Small intestine (tissue), 16 donors: ENCODE measurements at places on chromosomes 1 and 21.
A peak's percentile ranks its signal among the peaks of the same experiment; 100 is the strongest.

- no peak for DNase-seq
Observed at GRCh38 chr1:9720785-9721605, 69.5 kb downstream of the PIK3CD start.

GRCh38 chr1:108686614-108687313, 5.3 kb upstream of the PRPF38B start:
- no peak for DNase-seq

GRCh38 chr1:53131590-53131938, 10.9 kb downstream of the SLC1A7 start:
- no peak for DNase-seq

- DNase-seq, result no peak
Observed at GRCh38 chr1:173295995-173296394, 88.9 kb upstream of the TNFSF4 start.

GRCh38 chr1:36472656-36473055, 8.5 kb upstream of the MRPS15 start:
- no peak for DNase-seq

DNA sequence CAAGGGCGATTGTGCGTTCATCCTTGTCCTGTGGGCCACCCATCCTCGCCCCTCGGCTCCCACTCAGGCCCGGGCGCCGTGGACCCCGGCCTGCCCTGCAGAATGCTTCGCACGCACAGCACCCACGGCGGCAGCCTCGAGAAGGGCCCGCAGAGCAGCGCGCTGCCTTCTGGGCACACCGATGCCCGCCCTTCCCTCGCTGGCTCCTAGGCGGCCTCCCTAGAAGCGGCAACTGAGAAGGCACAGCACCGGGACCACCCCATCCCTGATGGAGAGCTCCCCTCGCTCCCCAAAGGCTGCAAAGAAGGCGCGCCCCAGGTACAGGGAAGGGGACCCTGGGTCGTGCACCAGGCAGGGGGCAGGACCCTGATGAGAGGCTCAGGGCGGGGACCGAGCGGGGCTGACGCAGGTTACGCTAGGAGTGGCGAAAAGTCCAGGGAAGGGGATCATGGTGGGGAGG, 971 bp downstream of the CAPZB start:
- DNase-seq, result peak; percentile 61

DNA sequence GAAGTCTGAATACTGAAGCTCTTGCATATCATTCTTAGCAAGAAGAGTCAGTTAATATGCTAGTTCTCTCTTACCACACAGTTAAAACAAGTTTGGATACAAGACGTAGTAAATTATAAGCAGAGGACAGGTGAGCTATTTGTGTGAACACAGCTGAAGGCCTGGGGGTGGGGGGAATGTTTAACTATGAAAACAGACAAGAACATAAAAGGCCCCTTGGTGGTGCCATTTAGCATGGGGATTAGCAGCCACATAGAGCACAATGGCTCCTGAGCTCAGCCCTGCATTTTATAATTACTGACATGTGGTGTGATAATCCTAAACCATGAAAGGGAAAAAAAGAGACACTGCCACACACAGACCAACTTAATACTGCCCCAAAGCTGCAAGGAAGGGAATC, 94.8 kb downstream of the TGFBR3 start:
- no peak for DNase-seq

DNA sequence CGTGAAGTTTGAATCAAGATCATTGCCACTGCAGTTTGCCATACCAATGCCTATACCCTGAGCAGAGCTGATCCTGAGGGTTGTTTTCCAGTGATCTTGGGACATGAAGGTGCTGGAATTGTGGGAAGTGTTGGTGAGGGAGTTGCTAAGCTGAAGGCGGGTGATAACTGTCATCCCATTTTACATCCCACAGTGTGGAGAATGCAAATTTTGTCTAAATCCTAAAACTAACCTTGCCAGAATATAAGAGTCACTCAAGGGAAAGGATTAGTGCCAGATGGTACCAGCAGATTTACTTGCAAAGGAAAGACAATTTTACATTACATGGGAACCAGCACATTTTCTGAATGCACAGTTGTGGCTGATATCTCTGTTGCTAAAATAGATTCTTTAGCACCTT, 78.6 kb downstream of the FMN2 start:
- no peak for DNase-seq

- DNase-seq, result no peak
Observed at GRCh38 chr1:17081439-17081838, 27.6 kb upstream of the SDHB start.

DNA sequence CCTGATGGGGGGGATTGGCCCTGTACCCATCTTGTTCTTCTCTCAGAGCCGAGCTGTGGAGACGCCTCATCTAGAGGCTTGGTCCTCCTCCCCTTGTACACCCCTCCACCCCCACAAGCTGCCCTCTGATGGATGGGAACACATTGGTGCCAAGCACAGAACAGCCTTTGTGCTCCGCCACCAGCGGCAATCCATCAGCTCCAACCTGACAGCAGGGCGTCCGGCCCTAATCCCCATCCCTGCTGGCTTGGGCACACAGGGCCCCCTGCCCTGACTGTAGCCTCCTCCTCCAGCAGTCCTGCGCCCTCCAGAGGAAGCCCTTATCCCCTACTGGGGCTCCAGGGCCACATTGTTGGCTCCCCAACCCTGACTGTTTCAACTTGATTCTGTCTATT, 3.8 kb upstream of the MYOG start:
- no peak for DNase-seq

DNA sequence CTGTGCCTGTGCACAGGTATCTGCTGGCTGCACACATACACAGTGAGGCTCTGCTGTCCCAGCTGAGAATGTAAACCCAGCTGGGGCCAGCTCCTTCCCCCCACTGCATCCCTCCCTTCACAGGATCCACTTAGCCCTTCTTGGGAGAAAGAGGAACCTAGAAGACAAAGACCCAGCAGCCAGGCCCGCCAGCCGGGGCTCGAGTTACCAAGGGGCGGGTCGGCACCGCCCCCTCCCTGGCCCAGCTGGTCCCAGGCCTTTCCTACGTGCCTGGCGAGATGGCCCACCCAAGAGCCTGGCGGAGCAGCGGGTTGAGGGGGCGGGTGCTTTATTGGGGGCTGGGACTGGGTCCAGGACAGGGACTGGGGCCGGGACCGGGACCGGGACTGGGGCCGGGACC, 2.1 kb downstream of the SH3BGRL3 start:
- DNase-seq, result peak; percentile 49

GRCh38 chr1:111275079-111275478, 15.6 kb upstream of the CHIA start:
- no peak for DNase-seq

- DNase-seq, result no peak
Observed at GRCh38 chr1:110538921-110539320, 19.9 kb upstream of the KCNA10 start.

GRCh38 chr1:109214695-109215623, 1.2 kb downstream of the SARS1 start:
- peak; percentile 65 for DNase-seq

DNA sequence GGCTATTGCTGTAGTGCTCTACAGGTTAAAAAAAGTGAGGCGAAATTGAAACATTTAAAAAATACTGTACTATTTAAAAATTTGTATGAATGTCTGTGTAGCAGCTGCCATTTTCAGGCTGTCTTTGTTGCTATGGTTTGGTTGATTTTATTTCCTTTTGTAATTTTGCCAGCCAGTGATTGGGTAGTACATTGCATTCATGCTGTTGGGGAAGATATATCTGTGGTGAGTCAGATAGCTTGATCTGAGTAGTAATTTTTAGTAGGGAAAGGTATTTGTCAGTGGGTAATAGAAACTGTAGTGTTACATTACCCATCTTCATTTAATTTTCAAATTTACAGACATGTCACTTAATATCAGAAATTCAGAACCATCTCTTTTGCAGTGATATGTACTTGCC, 15.0 kb downstream of the NFIA start:
- DNase-seq, result no peak

DNA sequence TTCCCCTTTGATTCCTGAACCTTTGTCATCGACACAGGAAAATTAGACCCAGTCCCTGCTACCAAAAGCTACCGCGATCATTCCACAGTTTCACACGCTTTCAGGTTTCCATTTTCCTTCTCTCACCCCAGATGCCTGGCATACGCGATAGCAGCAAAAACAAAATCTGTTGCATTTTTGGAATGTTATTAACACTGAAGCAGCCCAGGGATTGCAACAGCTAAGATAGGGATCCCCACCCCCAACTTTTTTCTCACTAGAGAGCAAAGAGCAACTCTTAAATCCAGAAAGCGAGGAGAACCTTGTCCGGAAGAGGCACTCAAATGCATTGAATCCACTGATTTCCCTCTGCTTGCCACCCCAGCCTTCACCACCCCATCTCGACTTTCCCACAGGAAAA, 8.9 kb downstream of the OVAAL start:
- no peak for DNase-seq

- peak; percentile 80 for DNase-seq
Observed at GRCh38 chr1:226912587-226913176, 27.4 kb upstream of the COQ8A start.

DNA sequence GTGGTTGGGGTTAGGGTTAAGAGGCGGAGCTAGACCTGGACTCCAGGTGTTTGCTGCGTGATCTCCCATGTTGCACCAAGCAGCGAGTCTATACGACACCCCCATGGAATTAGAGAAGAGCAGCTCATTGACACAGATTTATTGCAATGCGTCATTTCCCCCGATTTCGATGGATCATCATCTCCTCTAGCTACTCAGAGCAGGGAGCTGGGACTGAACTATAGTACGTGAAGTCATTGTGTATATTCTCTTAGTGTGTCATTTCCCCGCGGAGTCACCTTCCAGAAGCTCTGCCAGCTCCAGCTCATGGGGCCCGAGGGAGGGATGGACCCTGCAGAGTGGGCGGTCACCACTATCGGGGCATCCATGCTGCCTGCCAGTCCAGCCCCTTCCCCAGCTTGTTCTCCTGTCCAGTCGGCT, 7.5 kb upstream of the C2CD2 start:
- DNase-seq, result no peak

GRCh38 chr1:34479731-34480130, 275.1 kb upstream of the GJB5 start:
- no peak for DNase-seq

DNA sequence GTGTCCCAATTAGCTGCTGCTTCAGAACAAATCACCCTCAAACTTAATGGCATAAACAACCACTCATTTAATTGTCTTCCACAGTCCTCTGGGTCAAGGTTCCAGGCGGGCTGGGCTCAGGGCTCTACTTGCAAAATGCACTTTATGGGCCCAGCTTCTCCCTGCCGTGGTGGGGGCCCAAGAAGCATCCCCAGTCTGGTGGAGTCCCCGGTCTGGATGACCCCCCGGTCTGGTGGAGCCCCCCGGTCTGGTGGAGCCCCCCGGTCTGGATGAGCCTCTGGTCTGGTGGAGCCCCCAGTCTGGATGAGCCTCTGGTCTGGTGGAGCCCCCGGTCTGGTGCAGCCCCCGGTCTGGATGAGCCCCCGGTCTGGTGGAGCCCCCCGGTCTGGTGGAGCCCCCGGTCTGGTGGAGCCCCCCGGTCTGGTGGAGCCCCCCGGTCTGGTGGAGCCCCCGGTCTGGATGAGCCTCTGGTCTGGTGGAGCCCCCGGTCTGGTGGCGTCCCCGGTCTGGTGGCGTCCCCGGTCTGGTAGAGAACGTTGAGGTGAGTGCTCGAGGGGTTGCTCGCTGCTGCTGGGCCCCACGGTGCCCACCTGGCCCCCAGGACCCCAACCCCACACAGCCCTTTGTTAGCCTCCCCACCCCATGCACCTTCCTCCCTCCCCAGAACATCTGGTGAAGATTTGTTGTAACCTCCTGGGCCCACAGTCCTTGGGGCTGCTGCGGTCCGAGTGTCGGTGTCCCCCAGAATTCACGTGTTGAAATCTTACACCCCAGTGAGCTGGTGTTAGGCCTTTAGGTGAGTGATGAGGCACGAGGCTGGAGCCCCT, 33.8 kb downstream of the POFUT2 start:
- no peak for DNase-seq

DNA sequence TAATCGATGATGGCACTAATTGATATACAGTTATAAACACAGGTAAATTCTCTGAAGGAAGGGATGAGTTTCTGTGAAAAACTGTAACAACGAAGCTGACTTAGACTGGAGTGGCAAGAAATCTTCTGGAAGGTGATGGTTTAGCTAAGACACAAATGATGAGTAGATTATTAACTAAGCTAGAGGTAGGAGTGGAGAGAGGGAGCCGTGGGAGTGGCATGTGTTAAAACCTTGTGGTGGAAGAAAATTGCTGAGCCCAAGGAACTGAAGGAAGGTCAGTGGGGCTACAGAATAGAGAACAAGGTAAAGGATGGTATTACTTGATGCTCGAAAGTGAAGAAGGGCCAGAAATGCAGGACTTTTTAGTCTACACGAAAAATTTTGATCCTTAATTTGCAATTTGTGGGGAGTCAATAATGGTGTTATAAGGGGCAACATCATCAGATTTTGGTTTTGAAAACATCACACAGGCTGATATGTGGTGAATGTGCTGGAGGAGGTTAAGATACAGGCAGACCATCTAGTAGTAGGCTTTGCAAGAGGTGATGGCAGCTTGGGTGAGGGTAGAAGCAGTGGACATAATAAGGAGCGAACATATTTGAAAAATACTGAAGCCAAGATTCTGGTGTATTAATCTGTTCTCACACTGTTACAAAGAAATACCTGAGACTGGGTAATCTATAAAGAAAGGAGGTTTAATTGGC, 93.8 kb downstream of the S1PR1 start:
- DNase-seq, result no peak

DNA sequence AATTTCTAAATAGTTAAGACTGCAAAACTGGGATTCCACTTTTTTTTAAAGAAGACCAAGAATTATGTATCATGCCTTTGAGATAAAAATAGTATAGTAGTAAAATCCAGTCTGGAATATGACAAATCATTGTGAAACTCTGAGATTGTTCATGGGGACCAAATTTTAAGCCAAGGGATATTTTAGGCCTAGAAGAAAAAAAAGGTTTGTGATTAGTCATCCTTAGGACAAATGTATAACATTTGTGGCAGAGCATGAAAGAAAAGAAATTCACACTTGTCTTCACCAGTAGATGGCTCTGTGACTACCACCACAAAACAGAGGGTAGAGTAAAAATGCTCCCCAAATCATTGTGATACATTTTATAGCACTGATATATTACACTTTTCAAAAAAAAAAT, 226.1 kb downstream of the KCTD3 start:
- DNase-seq, result no peak

DNA sequence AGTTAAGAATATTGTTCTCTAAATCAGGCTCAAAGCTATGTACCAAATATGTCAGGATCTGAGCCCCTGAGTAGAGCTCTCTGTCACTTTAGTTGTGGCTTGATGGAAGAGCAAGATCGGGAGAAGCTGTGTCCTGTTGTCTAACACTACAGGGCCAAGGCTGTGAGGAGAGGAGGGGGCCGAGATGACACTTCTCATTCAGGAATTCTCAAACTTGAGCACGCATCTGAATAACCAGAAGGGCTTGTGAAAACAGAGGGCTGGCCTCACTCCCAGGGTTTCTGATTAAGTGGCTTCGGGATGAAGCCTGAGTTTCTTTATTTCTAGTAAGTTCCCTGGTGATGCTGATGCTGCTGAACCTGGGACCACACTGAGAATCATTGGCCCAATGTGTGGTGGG, 209.2 kb upstream of the DAB1 start:
- DNase-seq, result no peak

GRCh38 chr1:66383168-66383567, 150.8 kb upstream of the SGIP1 start:
- no peak for DNase-seq
